Neural crest cell (in vitro differentiated cells): ENCODE measurements at places on chromosomes 3 and 15. TPM values are rescaled to one million over a fixed set of nuclear protein-coding genes. Genes with fewer than 3 reads are reported as not detected.

Gene MORC1
- not detected in 2 replicates for total RNA-seq

Gene LSAMP
- total RNA-seq = 36.6 and 36.7 TPM in 2 replicates

Gene CCDC9B
- total RNA-seq = 0.33 TPM in 1 of 2 replicates, not detected in the other

Gene CRABP1
- total RNA-seq = 753 and 803 TPM in 2 replicates

Gene XCR1
- not detected in 2 replicates for total RNA-seq

Gene CHAC1
- total RNA-seq = 6.7 and 6.8 TPM in 2 replicates

Gene C3orf85
- total RNA-seq = not detected in 2 replicates

Gene CFAP100
- 1.1 and 1.7 TPM in 2 replicates for total RNA-seq

Gene MPI
- 42.6 and 43.8 TPM in 2 replicates for total RNA-seq

Gene RPP14
- total RNA-seq = 29.9 and 30.9 TPM in 2 replicates

- no peaks in the 10 kb centered on the region for H3K27me3 ChIP-seq
- H3K36me3 ChIP-seq = peaks cover 5% of the 10 kb centered on the region
- H3K27ac ChIP-seq = peak overlapping the region; percentile 87
Measured at GRCh38 chr15:72237029-72237852, 6.3 kb upstream of the PKM start.

DNA sequence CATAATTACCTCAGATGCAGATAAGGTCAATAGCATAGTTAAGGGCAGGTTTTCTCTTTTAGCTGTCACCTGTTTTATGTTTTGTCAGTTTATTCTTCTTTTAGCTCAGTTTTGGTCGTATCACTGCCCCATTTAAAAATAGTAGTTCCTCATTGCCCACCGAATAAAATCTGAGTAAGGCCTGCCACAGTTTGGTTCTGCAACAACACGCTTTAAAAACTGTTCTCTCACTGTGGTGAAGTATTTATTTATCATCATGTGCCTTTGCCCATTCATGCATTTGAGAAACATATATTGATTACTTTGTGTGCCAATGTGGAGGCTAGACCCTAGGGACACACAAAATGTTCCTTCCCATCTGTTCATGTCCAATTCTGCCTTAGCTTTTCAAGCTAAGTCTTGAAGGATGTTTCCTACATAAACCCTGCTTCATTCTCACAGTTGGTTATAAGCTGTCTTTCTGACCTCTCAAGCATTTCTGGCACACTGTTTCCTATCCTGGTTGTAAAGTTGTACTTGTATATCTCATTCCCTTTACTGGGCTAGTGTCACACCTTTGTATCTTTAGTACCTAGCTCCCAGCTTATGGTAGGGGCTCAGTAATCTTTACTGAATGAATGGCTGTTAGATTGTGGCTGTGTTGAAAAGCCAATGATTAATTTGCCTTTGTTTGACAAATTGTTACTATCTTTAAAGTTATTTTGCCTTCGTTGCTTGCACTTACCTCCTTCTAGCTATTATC, 23.9 kb downstream of the AKAP13 start:
- peaks cover 48% of the 10 kb centered on the region for H3K4me1 ChIP-seq
- no peaks in the 10 kb centered on the region for H3K36me3 ChIP-seq
- DNase-seq = no peak
- H3K4me3 ChIP-seq = no peak overlapping the region

DNA sequence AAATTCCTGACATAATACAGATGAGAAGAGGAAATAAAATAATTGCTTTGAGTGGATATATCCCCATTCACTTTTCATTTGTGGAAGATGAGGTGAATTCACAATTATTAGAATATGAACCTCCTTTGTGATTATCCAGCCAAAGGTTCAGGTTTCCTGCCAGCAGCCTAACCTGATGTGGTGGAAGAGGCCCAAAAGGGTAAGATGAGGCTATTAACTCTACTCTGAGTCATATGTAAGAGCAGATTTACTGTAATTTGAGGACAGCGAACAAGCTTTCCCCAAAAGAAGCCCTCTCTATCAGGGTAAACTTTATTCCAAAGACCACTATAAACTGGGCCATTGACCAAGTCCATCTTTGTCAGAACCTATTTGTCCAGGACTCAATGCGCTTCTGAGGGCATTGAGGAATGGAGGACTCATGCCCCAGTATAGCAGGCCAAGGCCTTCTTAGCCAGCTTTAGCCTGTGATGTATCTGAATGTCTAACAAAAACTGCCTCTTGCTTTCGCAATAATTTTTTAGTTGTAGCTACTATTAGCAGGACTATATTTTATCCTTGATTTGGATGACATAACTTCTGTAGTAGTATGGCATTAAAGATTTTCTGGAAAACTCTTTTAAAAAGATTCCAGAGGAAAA, 91.1 kb upstream of the ARL6 start:
- no peak overlapping the region for H3K27ac ChIP-seq
- DNase-seq = no peak
- H3K4me1 ChIP-seq = no peaks in the 10 kb centered on the region
- H3K4me3 ChIP-seq = no peak overlapping the region

DNA sequence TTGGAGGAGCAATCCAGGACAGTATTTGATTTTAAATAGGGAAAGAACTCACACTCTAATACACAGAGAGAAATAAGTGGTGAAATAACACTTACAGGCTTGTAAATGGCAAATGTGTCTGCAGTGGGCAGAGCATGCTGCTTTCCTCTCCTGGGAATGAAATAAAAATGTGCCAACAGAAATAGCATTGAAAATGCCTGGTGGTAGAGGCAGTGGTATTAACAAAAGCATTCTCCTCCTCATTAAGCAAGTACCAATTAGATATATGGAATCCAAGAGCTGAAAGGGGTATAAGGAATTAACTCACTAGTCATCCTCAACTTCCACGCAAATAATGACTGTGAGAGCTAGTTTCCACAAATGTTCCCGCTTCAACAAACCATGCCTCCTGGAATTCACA, 364.1 kb upstream of the KCNMB2 start:
- no peaks in the 10 kb centered on the region for H3K4me1 ChIP-seq
- DNase-seq = no peak

DNA sequence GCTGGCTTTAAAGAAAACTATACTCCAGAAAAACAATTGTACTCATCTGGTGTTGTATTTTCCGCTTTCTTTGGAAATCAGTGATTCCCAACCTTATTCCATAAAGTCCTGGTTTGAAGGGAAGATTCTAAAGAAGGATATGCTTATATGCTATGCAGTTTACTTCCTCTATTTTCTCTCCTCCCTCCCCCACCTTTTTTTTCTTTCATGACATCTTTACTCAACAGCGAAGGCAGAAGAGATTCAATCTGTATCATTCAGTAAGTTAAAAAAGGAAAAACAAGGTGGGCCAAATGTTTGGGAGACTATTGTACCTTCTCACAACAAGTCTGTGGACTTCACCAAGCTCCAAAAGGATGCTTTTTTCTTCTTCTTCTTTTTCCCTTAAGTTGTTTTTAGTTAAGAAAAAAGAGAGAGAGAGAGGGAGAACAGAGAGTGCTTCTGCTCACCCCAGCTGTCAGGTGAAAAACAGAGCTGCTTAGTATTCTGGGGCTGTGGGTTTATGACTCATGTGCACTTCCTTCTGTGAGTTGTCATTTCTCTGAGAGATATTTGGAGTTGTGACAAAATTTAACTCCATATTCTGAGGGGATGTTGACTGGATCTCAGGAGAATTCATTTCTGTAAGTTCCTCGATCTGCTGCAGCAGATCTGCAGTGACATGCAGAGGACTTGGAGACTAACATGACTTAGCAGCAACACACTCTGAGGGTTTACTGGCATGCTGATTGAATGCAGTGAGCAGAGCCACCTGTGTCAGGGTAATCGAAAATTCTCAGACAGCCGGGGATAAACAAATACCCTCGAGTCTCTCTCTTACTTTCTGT, 70.7 kb downstream of the SSR3 start:
- H3K4me3 ChIP-seq = no peak overlapping the region
- H3K27me3 ChIP-seq = no peaks in the 10 kb centered on the region
- no peaks in the 10 kb centered on the region for H3K4me1 ChIP-seq

DNA sequence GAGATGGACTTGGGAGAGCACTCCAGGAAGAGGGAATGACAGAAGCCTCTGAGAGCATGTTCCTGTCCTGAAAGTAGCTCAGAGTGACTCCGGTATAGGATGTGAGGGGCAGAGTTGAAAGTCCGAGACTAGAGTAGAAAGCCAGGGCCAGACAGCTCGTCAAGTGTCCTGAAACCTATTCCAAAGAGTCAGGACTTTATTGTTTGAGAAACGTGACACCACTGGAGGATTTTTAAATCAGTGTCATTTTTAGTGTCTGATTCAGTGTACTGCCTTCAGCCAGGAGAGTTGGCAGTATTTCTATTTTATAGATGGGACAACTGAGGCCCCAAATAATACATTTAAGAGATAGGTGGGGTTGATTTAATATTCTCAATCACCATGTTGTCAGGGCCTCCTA, 1.6 kb upstream of the RBMS3 start:
- H3K36me3 ChIP-seq = no peaks in the 10 kb centered on the region
- no peaks in the 10 kb centered on the region for H3K27me3 ChIP-seq
- H3K4me1 ChIP-seq = peaks cover 56% of the 10 kb centered on the region
- peak overlapping the region; percentile 62 for H3K27ac ChIP-seq
- peak overlapping the region; percentile 91 for H3K4me3 ChIP-seq

DNA sequence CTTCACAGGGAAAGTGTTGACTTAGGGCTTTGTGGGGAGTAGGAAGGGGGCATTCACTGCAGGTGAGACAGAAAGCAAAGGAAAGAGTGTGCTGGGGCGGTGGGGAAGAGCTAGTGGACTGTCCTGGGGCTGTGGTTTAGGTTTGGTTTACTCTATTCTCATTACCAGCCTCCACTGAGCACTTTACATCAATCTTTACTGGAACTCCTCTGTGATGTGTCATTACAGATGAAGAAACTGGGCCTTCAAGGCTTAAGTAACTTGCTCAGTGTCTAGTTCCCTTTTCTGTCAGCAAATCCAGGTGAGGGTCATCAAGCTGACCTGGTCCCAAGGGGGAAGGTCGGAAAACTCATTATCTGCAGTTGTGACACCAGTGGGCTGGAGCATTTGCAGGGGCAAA, 120.2 kb upstream of the PFN2 start:
- no peak overlapping the region for H3K27ac ChIP-seq
- no peak overlapping the region for H3K4me3 ChIP-seq
- H3K4me1 ChIP-seq = no peaks in the 10 kb centered on the region
- H3K27me3 ChIP-seq = no peaks in the 10 kb centered on the region
- H3K36me3 ChIP-seq = no peaks in the 10 kb centered on the region
- no peak for DNase-seq

DNA sequence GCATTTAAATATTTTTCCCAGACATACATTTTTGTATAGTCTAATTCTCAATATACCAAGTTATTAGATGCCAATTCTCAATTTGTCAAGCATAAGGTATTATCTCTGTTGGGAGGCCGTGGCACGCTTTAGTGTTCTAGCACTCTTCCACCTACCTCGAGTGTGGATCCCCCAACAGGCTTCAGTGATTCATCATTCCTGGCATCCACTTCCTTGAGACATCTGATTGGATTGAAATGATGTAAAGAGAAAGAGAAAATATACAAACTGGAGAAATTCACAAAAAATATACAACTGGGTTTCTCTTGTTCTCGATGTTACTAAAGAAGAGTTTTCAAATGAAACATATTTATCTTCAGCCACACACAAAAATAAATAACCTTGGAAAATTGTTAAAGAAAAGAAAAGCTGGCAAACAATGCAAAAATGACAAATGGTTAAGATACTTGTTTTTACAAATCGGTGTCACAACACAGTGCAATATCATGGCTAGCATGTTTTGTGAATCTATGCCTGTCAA, 218.0 kb upstream of the CDIN1 start:
- no peak overlapping the region for H3K27ac ChIP-seq
- no peaks in the 10 kb centered on the region for H3K27me3 ChIP-seq
- no peaks in the 10 kb centered on the region for H3K4me1 ChIP-seq
- H3K36me3 ChIP-seq = no peaks in the 10 kb centered on the region

- no peaks in the 10 kb centered on the region for H3K27me3 ChIP-seq
- H3K4me1 ChIP-seq = peaks cover 61% of the 10 kb centered on the region
- H3K4me3 ChIP-seq = peak overlapping the region; percentile 11
- H3K36me3 ChIP-seq = peaks cover 57% of the 10 kb centered on the region
Measured at GRCh38 chr3:66392966-66393332, 107.9 kb downstream of the LRIG1 start.

GRCh38 chr3:69145688-69146087, 23.3 kb upstream of the LMOD3 start:
- no peaks in the 10 kb centered on the region for H3K36me3 ChIP-seq
- no peaks in the 10 kb centered on the region for H3K27me3 ChIP-seq
- no peak overlapping the region for H3K27ac ChIP-seq
- H3K4me1 ChIP-seq = peaks cover 15% of the 10 kb centered on the region
- DNase-seq = no peak
- no peak overlapping the region for H3K4me3 ChIP-seq

GRCh38 chr3:147356909-147357900, 49.1 kb downstream of the ZIC4 start:
- peaks cover 55% of the 10 kb centered on the region for H3K4me1 ChIP-seq
- peaks cover 2% of the 10 kb centered on the region for H3K36me3 ChIP-seq
- peak; percentile 55 for DNase-seq
- H3K27me3 ChIP-seq = peaks cover 99% of the 10 kb centered on the region

DNA sequence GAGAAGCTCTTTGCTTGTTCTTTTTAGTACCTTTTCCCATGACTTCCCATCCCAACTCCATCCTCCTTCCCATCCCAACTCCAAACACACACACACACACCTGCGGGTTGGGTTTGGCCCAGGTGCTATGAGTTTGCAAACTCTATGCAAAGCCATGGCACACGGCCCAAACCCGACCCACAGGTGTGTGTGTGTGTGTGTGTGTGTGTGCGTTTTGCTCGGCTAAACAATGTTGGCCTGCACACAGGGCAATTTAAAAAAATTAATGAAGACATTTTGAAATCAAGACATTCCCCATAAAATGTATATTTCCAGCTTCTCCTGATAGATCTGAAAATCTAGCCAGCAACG, 103.7 kb upstream of the TLE3 start:
- H3K36me3 ChIP-seq = no peaks in the 10 kb centered on the region
- H3K27me3 ChIP-seq = peaks cover 7% of the 10 kb centered on the region
- H3K4me1 ChIP-seq = peaks cover 20% of the 10 kb centered on the region
- no peak overlapping the region for H3K4me3 ChIP-seq

- no peaks in the 10 kb centered on the region for H3K36me3 ChIP-seq
- H3K4me1 ChIP-seq = peaks cover 10% of the 10 kb centered on the region
- no peaks in the 10 kb centered on the region for H3K27me3 ChIP-seq
- H3K4me3 ChIP-seq = no peak overlapping the region
Measured at GRCh38 chr3:50574444-50574831, 5.1 kb downstream of the HEMK1 start.
